ENCODE measurements at places on chromosomes 12 and 14.

GRCh38 chr12:31989571-31990362 is 30.6 kb downstream of the RESF1 start:
- H3K4me3 ChIP-seq = no peak overlapping the region
- peaks cover 91% of the 10 kb centered on the region for H3K36me3 ChIP-seq

- no peaks in the 10 kb centered on the region for H3K36me3 ChIP-seq
- H3K4me1 ChIP-seq = no peaks in the 10 kb centered on the region
- H3K27ac ChIP-seq = no peak overlapping the region
- DNase-seq = no peak
- no peak overlapping the region for H3K4me3 ChIP-seq
These were observed 422.1 kb upstream of the SYT1 start for GRCh38 chr12:78442454-78442801.

- no peaks in the 10 kb centered on the region for H3K27me3 ChIP-seq
- H3K4me3 ChIP-seq = no peak overlapping the region
- no peaks in the 10 kb centered on the region for H3K4me1 ChIP-seq
- DNase-seq = no peak
These were observed 37.3 kb upstream of the C12orf75 start for GRCh38 chr12:105293187-105293586.

DNA sequence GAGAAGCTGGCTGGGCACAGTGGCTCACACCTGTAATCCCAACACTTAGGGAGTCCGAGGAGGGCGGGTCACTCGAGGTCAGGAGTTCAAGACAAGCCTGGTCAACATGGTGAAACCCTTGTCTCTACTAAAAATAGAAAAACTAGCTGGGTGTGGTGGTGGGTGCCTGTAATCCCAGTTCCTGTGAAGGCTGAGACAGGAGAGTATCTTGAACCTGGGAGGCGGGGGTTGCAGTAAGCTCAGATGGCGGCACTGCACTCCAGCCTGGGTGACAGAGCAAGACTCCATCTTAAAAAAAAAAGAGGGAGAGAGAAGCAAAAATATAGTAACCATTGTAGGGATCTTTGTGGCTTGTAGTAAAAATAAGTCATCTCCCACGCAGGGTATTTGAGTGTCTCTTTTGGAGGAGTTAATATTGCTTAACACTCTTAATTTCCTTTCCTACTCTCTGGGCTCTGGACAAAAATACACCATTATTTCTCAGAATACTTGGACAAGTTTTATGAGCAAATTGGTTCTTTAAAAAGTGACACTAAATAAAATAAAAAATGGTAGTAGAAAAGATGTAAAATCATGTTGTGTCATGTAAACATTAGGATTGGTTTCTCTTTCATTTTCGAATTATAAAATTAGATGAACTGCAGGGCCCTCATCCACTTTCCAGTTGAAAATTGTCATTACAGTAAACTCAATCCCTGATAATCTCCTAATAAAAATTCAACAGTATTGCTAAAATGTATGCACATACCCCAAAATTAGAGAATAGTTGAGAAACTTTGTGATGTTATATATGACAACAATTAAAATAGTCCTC is 61.1 kb upstream of the C12orf71 start:
- no peak overlapping the region for H3K4me3 ChIP-seq
- H3K27ac ChIP-seq = no peak overlapping the region
- no peaks in the 10 kb centered on the region for H3K36me3 ChIP-seq
- DNase-seq = peak; percentile 48

DNA sequence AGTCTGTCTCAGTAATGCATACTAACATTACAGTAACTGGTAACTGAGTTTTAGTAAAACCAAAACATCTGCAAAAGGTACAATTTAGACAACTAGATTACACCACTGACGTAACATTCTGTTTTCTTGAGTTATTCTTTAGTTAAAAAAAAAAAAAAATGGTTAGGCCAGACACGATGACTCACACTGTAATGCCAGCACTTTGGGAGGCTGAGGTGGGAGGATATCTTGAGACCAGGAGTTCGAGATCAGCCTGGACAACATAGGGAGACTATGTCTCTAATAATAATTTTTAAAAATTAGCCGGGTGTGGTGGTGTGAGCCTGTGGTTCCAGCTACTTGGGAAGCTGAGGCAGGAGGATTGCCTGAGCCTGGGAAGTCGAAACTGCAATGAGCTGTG is 34.1 kb downstream of the AP5M1 start:
- peaks cover 2% of the 10 kb centered on the region for H3K4me1 ChIP-seq
- no peak for DNase-seq
- H3K36me3 ChIP-seq = no peaks in the 10 kb centered on the region
- H3K27ac ChIP-seq = no peak overlapping the region
- H3K4me3 ChIP-seq = no peak overlapping the region
- no peaks in the 10 kb centered on the region for H3K27me3 ChIP-seq

DNA sequence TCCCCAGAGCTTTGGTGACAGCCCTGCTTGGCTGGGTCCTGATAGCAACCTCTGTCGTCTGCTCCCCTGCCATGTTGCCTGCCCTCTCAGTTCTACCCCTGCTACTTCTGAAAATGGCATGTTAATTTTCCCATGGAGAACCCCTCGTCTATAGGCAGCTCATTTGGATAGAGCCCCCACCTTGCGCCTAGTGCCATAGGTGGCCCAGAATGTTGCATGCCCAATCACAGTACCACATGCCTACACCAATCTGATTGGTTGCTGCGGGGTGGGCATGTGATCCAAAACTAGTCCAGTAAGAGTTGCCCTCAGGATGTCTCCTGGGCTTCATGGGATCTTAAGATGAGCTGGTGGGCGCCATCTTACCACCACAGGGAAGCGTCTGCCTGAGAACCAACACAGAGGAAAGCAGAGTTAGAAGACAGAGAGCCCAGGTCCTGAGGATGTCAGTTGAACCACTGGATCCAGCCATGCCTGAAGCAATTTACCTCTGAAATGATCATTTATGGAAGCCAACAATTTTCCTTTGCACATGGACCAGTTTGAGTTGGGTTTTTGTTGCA is 85.7 kb downstream of the PAPOLA start:
- H3K27ac ChIP-seq = no peak overlapping the region
- H3K36me3 ChIP-seq = no peaks in the 10 kb centered on the region
- no peaks in the 10 kb centered on the region for H3K4me1 ChIP-seq
- no peak overlapping the region for H3K4me3 ChIP-seq
- H3K27me3 ChIP-seq = peaks cover 22% of the 10 kb centered on the region
- peak; percentile 36 for DNase-seq

DNA sequence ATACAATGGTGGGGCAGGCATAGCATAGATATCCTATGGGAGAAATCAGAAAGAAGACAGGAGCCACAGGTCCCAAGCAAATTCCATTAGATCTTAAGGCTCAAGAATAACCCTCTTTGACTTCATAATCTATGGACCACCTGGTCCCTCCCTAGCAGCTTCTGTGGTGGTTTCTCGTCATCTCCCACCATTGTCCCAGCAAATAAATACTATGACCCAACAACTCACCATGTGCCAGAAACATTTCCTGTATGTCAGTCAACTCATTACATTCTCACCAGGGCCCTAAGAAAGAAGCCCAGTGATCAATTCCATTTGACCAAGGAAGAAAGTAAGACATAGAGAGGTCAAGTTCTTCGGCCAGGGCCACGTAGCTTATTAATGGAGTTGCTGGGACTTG is 646.2 kb downstream of the VRK1 start:
- H3K4me1 ChIP-seq = no peaks in the 10 kb centered on the region
- DNase-seq = no peak
- no peak overlapping the region for H3K27ac ChIP-seq
- H3K36me3 ChIP-seq = no peaks in the 10 kb centered on the region

GRCh38 chr12:130805635-130806034 is 33.4 kb downstream of the STX2 start:
- DNase-seq = no peak
- H3K36me3 ChIP-seq = peaks cover 66% of the 10 kb centered on the region
- no peak overlapping the region for H3K27ac ChIP-seq
- no peaks in the 10 kb centered on the region for H3K27me3 ChIP-seq
- H3K4me3 ChIP-seq = no peak overlapping the region

GRCh38 chr14:101851183-101851582 is 89.7 kb downstream of the PPP2R5C start:
- DNase-seq = no peak
- no peaks in the 10 kb centered on the region for H3K27me3 ChIP-seq
- H3K4me1 ChIP-seq = no peaks in the 10 kb centered on the region
- peaks cover 7% of the 10 kb centered on the region for H3K36me3 ChIP-seq

GRCh38 chr14:93132472-93133065 is 16.8 kb upstream of the ITPK1 start:
- H3K27ac ChIP-seq = no peak overlapping the region
- H3K4me1 ChIP-seq = no peaks in the 10 kb centered on the region
- H3K4me3 ChIP-seq = no peak overlapping the region

DNA sequence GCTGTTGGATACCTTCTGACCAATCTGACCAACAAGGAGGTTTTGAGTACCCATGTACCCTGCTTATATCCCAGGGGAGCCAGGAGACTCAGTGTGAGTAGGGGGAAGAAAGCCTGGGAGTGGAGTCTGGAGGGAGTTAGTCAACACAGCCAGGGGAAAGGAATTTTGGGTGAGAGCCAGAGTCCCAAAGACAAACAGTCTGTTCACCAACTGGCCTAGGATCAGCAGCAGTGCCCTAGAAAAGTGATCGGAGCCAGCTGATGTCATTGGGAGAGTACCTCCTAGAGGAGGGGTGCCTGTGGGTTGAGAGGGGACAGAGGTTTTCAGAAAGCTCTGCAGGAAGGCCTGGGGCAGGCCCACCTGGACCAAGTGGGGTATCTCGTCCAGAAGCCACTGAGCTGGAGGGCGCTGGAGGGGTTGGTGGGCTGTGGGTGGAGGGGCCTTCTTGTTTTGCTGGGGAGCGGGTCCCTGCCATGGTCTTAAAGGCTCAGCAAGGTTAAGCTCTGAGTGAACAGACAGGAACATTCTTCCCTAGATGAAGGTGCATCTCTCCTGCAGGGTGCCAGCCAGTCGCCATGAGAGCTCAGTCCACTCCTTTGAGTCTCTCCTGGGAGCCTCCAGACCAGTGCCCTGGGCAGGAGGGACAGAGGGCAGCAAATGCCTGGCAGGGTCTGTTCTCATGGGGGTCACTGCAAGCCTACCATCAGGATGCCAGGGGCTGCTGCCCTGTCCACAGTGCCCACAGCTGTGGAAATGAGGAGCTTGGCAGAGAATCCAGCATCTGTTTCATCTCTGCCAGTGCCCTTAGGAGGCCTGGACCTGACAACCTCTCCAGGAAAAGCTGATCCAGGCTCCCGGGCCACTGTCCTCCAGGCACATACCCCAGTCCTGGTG is 63.6 kb downstream of the CHGA start:
- H3K4me1 ChIP-seq = no peaks in the 10 kb centered on the region
- no peak for DNase-seq
- no peaks in the 10 kb centered on the region for H3K27me3 ChIP-seq
- no peaks in the 10 kb centered on the region for H3K36me3 ChIP-seq
- no peak overlapping the region for H3K4me3 ChIP-seq
- no peak overlapping the region for H3K27ac ChIP-seq

- no peaks in the 10 kb centered on the region for H3K36me3 ChIP-seq
- H3K27me3 ChIP-seq = no peaks in the 10 kb centered on the region
- no peak overlapping the region for H3K4me3 ChIP-seq
- peak; percentile 3 for DNase-seq
- H3K4me1 ChIP-seq = no peaks in the 10 kb centered on the region
These were observed 332.3 kb downstream of the TMEM121 start for GRCh38 chr14:105858676-105859025.

GRCh38 chr12:119869720-119870119 is 7.4 kb downstream of the CIT start:
- no peaks in the 10 kb centered on the region for H3K4me1 ChIP-seq
- peak; percentile 22 for DNase-seq
- H3K27me3 ChIP-seq = no peaks in the 10 kb centered on the region
- no peak overlapping the region for H3K27ac ChIP-seq
- H3K4me3 ChIP-seq = no peak overlapping the region

DNA sequence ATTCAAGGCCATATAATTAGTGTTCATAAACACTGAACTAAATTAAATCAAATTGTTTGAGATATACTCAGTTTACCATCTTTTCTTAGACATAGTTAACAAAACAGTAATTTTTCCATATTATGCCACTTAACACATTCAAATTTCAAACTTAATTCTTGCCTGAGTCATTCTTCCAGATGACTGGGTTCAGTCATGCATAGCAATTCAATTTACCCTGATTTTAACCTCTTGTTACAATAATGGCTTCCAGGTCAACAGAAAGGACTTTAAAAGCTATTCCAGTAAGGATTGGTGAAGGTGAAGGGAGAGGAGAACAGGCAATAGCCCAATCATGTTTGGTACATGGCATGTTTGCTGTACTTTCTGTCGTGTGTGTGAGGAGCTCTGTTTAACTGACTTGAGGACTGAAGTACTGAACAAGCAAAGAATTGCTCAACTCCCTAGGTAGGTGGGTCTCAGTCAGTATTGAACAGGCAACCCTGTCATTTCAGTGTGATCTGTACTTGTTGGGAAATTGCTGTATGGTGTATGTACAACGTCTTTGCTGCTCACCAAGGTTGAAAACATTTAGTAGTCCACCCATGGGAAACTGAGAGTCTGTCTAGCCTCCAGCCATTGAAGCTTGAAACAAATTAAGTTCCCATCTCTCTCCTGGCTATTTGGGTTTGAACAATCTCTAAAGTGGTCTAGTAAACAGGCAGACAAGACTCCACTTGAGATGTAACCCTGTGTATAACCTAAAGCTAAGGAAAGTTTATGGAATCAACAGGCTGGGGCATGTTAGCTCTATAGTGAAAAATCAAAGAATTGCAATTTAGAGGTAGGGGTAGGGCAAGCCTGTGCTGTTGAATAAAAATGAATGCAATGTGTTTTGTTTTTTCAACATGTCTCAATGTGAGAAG is 327.2 kb downstream of the BTG1 start:
- H3K4me3 ChIP-seq = no peak overlapping the region
- H3K27me3 ChIP-seq = no peaks in the 10 kb centered on the region
- no peaks in the 10 kb centered on the region for H3K4me1 ChIP-seq

- H3K4me3 ChIP-seq = no peak overlapping the region
- no peak overlapping the region for H3K27ac ChIP-seq
- H3K36me3 ChIP-seq = no peaks in the 10 kb centered on the region
- no peaks in the 10 kb centered on the region for H3K4me1 ChIP-seq
These were observed 22.3 kb upstream of the ELK3 start for GRCh38 chr12:96171905-96172304.

All from endodermal cell (in vitro differentiated cells).